ENCODE measurements at places on chromosomes 2 and 18.

- DNase-seq: no peak
Observed at GRCh38 chr18:24227977-24228666, 89.3 kb downstream of the CABYR start.

DNA sequence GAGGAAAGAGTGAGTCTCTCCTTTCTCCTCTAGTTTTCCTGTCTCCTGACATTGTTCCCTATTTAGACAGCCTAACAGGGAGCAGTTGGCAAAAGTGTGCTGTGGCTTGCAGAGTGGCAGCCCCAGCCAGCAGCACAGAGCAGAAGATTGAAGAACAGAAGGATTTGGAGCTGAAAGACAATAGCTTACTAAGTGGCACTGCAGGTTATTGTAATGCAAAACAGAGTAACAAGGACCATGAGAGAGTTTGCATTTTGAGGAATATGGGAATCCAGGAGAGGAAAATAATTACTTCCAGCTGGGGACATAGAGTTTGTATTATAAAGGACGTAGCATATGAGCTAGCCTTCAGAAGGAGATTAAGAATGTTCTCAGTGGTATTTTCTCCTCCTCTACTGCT is 342.4 kb downstream of the AKAIN1 start:
- no peak for DNase-seq

GRCh38 chr2:98508709-98509066 is 64.0 kb downstream of the INPP4A start:
- DNase-seq: no peak

- DNase-seq: no peak
Observed at GRCh38 chr2:226999661-227000060, 163.8 kb downstream of the RHBDD1 start.
